CD4-positive, alpha-beta T cell (primary cell): ENCODE measurements at places on chromosomes 3 and 15.

DNA sequence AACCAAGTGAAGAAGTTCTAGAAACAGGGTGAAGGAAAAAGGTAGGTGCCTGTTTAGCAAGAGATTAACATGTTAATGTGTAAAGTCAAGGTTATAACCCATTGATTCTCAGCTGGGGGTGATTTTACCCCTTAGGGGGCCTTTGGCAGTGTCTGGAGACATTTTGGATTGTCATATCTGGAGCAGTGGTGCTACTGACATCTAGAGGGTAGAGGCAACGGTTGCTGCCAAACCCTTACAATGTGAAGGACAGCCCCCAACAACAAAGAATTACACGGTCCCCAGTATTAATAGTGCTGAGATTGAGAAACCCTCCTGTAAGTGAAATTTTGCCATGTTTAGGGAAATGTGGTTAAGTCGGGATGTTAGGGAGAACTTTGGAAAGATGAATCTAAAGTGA lies 74.7 kb downstream of the CRYBG3 start:
- DNase-seq, result no peak

DNA sequence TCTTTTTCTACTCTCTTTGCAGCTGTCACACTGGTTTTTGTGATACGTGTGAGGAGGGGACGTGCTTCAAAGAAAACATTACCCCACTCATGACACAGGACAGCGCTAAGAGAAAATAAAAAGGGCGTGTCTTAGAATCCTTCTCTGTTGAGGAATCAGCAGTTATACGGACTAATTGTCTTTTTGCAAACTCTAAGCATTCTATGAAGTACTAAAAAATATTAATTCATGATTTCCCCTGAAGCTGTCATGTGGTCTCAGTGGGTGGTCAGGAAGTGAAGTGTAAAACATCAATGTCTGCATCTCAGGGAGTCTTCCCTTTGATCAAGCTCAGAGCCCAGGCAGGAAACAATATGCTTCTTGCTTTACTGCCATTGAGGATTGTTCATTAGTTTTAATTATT lies 117.5 kb upstream of the CRBN start:
- no peak for DNase-seq

DNA sequence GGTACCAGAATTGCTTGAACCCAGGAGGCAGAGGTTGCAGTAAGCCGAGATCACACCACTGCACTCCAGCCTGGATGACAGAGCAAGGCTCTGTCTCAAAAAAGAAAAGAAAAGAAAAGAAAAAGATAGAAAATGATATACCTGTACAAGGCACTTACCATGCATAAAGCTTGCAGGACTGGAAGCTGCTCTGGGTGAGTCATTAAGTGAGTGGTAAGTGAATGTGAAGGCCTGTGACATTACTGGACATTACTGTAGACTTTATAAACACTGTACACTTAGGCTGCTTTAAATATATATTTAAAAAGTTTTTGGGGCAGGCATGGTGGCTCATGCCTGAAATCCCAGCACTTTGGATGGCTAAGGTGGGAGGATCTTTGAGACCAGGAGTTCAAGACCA lies 99.2 kb downstream of the SLMAP start:
- DNase-seq, result no peak

- DNase-seq, result peak; percentile 13
Observed at GRCh38 chr15:37100966-37101215, 542 bp upstream of the MEIS2 start.

- DNase-seq, result peak; percentile 10
Observed at GRCh38 chr3:189967254-189967865, 153.3 kb downstream of the P3H2 start.

DNA sequence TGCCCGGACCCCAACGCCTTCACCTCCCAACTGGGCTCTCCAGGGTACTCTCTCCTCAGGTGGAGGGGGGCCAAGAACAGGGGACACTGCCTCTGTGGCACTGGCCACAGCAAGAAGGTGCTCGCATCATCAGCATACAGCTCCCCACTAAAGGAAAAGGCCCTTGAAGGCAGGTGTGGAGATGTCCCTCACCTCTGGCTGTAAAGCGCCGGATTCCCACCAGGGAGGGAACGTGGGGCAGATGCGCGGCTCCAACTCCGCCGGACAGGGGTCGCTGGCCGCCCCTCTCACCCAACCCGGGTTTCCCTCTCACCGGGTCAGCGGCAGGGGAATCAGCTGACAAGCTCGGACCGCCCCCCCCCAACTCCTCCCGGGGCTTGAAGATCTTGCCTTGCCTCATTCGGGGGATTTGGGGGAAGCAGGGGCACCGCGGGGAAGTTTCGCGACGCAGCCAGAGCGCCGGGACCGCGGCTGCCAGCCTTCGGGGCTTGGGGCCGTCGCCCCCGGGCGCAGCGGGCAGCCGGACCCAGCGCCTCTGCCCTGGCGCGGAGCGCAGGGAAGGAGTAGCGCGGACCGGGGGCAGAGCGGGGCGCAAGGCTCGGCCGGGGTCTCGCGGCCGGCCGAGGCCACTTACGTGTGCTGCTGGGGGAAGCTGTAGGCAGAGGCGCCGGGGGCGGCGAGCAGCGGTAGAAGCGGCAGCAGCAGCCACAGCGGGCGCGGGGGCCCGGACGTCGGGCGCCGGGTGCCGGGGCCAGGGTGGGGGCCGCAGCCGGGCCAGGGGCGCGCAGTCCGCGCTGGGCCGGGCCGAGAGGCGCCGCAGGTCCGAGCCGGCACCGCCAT lies 630 bp downstream of the CACNA2D2 start:
- DNase-seq, result no peak

DNA sequence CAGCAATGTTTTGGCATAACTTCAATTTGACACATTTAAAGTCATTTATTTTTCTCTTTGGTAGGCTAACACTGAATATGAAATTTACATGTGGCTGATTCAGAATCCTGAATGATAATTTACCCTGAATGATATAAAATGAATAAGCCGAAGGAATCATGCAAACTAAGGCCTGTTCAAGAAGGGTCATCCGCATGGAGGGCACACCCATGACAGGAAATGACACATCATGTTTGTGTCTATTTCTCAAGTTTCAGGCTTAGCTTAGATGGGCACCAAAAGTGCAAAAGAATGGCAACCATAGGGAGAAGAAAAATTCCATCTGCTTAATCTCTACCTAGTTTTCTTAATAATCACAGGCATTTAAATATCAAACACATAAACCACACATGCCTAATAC lies 141.5 kb downstream of the DUT start:
- no peak for DNase-seq

- DNase-seq, result no peak
Observed at GRCh38 chr3:186444974-186445373, 82.9 kb upstream of the DGKG start.

- DNase-seq, result no peak
Observed at GRCh38 chr3:25781145-25781757, 2.0 kb downstream of the NGLY1 start.

DNA sequence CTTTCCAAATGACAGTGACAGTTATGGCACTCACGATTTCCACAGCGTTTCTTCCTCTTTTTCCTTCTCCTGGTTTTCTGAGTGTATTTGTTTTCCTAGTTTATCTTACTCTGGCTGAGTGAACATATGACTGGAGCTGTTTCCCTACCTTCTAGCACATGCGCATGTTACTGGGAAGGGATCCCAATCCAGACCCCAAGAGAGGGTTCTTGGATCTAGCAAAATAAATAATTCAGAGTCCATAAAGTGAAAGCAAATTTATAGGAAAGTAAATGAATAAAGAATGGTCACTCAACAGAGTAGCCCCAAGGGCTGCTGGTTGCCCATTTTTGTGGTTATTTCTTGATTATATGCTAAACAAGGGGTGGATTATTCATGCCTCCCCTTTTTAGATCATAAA lies 23.8 kb downstream of the METTL6 start:
- DNase-seq, result no peak

- DNase-seq, result no peak
Observed at GRCh38 chr3:50600141-50600753, 11.3 kb downstream of the CISH start.

- DNase-seq, result no peak
Observed at GRCh38 chr3:47856669-47857068, 53.7 kb downstream of the DHX30 start.

- no peak for DNase-seq
Observed at GRCh38 chr15:29835301-29835700, 13.0 kb upstream of the TJP1 start.

GRCh38 chr3:150751781-150752263 lies 11.1 kb downstream of the SIAH2 start:
- no peak for DNase-seq

GRCh38 chr3:27607370-27607769 lies 114.8 kb downstream of the EOMES start:
- no peak for DNase-seq

DNA sequence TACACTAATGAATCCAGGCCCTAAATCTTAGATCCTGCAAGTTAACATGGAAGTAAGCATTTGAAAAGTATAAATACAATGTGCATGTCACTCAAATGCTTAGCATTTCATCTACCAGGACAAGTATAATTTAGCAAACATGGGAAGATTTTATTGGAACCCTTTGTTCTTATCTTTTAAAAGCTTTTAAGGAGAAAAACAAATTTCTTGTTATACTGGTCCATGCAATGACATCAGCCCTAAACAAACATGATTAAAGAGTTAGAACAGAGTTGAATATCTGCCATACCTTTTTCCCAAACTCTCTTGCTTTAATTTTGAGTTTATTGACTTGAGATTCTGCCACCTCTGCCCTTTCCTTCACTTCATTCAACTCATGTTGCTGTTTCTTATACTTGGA lies 87.0 kb downstream of the HHLA2 start:
- DNase-seq, result no peak

GRCh38 chr15:70433586-70434324 lies 329.6 kb downstream of the UACA start:
- DNase-seq, result no peak

DNA sequence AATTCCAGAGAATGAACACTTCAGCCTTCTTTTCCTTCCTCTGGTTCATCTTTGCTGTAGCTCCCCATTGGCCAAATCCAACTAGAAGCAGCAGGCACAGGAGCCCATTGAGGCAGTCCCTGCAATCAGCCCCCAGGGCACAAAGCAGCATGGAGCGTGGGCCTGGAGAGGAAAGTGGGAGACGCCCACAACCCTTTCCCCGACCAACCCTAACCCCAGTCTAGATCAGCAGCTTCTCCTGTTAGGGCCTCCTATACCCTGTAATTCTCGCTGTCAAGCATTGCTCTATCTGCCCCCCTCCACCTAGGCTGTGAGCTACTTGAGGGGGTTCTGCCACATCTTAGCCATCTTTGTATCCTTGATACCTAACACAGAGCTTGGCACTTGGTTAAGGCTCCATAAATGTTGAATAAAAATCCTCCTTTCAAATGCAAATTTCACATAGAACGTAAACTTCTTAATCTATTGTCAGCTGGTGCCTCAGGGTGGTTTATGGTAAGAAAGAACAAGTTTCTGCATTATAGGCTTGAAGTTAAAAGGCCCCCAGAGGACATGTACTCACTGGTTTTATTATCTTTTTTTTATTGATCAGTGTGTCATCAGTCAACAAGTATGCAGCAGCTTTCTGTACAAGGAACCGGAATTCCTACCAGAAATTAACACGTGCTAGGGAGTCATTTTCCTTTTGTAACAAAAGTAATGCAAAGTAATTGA lies 97.9 kb upstream of the PFN2 start:
- no peak for DNase-seq

DNA sequence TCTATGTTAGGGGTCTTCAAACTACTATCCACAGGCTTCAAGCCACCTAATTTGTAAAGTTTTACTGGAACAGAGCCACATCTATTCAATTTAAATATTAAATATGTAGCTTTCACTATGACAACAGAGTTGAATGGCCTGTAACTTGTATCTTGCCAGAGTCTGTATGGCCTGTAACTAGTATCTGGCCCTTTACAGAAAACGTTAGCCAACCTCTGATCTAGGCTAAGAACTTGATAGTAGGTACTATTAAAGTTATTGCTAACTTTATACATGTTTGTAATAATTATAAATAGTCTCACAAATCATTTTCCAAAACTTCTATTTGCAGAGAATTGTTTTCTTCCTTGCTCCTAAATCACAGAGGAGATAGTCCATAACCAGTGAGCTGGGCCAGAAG lies 40.0 kb downstream of the ANKRD28 start:
- DNase-seq, result no peak

DNA sequence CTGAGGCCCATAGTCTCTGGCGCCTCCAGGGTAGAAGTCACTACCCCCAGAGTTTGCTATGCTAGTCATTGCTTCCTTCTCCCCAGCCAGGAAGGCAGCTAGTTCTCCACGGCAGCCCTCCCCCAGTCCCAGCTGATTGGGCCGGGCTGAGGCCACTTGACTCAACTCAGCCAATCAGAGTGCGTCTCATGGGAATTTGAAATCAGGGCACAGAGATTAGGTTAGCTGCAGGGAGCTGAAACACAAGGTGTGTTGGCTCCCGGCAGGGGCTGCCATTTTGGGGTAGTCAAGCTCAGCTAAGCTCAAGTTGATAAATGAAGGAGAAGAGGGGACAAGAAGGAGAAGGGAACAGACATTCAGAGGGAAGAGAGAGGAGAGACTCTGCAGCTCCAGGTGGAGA lies 32.8 kb downstream of the LINGO1 start:
- DNase-seq, result no peak
